ENCODE measurements at places on chromosomes 13 and 19.

GRCh38 chr19:5686326-5686646 lies 3.8 kb upstream of the RPL36 start:
- DNase-seq: peak; percentile 81

- peak; percentile 59 for DNase-seq
These were observed 7.1 kb downstream of the SPRED3 start for GRCh38 chr19:38395381-38396114.

- no peak for DNase-seq
These were observed 34.5 kb upstream of the ATP1A3 start for GRCh38 chr19:42028304-42029216.

GRCh38 chr13:75860935-75861334 lies 224.8 kb downstream of the LMO7 start:
- DNase-seq: no peak

GRCh38 chr13:39401756-39402155 lies 201.2 kb downstream of the LHFPL6 start:
- DNase-seq: no peak

- DNase-seq: no peak
These were observed 54.6 kb downstream of the NAA16 start for GRCh38 chr13:41365631-41366030.

DNA sequence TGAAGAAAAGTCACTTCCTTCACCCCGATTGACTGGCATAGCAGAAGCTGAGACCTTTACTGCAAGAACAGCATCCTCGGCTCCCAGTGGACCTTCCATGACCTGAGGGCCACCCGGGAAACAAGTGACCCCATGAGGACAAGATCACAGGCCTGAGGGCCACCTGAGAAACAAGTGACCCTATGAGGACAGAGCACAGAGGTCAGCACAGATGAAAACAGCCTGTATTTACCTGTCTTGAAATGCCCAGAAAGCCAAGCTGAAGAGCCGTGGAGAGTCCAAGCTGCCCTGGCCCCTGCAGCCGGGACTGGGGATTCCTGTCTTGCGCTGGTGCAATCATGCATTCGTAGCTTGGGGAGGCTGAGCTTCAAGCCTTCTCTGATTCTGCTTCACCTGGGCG lies 114.2 kb upstream of the SPACA7 start:
- DNase-seq: no peak

DNA sequence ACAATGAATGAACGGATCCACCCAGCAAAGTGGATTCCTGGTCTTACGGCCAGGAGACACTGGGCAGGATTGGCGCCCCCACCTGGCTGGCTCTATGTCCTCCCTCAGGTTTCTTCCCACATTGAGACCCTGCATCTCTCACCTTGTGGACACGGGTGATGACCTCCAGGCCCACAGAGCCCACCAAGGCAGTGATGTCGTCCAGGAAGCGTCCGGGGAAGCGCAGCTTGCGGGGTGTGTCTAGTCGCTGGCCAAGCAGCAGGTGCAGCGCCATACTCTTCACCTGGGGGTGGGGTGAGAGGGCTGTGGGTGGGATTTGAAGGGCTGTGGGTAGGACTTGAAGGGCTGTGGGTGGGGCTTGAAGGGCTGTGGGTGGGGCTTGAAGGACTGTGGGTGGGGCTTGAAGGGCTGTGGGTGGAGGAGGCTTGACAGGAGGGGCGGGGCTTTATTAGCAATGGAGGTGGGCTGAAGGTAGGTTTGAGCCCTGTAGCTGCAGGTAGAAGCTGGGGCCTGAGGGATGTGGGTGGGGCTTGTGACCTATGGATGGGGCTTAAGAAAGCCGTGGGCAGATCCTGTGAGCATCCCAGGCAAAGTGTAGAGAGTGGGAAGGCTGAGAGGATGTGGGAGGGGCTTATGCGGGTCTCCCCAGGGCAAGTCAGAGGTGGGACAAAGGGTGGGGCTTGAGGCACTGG lies 12.1 kb upstream of the ANGPTL8 start:
- no peak for DNase-seq

GRCh38 chr13:47680748-47681147 lies 320.3 kb downstream of the SUCLA2 start:
- DNase-seq: no peak

DNA sequence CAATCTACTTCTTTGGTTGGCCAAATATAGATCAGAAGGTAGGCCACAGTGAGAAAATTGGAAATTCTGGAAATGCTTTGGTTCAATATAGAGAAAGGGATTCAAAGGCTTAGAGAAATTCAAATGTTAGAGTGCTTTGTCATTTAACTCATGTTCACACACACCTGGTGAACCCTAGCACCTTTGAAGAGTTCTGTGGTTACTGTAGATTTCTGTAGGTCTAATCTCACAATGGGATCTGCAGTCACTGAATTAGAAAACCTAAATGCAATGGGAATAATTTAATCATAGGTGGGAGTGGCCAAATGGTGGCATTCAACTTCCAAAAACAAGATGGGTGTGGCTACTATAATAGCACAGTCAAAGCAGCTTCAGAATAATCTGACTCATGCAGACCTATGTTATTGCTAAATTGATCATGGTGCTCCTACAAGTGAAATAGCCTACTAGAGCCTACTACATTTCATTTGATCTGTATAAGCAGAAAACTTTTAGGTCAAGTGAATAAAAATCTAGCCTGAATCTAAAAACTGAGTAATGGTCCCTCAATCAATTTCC lies 1152.9 kb downstream of the PCDH9 start:
- no peak for DNase-seq

- no peak for DNase-seq
These were observed 19.8 kb upstream of the SLC25A30 start for GRCh38 chr13:45437947-45438346.

GRCh38 chr13:62280590-62280989 lies 864.9 kb upstream of the PCDH20 start:
- DNase-seq: no peak

- DNase-seq: no peak
These were observed 47.4 kb upstream of the PCDH20 start for GRCh38 chr13:61463024-61463423.

GRCh38 chr13:98456413-98456845 lies 120.5 kb downstream of the STK24 start:
- DNase-seq: no peak

DNA sequence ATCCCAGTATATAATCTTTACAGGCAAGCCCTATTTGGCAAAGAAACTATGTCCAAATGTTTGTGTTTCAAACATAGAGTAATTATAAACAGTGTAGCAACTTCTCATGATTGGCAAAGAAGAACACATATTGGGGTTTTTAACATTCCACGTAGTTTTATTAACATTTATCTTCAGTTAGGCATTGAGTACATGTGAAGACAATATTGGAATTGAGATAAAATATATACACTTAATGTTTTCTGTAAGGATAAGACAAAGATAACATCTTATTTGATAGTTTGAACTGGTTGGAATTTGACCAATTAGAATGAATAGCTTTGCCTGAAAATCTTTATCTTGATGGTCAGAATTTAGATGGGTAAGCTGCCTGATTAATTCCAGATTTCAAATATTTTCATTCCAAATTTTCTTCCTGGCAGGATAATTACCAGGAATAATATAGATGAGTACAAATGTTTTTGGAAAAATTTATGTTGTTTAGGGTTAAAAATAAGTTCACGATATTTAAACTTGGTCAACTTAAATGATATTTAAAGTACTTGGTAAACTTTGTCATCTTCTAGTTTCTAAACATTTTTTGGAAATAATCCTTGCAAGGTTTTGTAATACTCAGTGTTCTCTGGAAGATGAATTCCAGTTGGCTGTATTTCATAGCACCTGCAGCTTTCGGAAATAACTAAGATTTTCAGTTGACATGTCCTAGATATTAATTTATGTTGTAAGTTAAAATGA lies 536.5 kb upstream of the SPRY2 start:
- DNase-seq: no peak

DNA sequence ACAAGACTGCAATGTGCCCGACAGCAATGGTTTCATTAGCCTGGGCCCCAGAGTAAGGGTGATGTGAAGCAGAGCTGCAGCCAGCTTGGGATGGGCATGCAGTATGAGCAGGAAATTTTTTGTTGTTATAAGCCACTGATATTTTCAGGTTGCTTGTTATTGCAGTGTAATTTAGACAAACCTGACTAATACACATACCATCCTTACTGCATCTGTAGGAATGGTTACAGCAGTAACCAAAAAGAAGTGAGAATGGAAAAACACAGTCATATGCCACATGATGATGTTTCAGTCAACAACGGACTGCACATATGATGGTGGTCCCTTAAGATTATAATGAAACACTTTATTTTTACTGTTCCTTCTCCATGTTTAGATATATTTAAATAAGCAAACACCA lies 8.6 kb upstream of the POMP start:
- DNase-seq: no peak

DNA sequence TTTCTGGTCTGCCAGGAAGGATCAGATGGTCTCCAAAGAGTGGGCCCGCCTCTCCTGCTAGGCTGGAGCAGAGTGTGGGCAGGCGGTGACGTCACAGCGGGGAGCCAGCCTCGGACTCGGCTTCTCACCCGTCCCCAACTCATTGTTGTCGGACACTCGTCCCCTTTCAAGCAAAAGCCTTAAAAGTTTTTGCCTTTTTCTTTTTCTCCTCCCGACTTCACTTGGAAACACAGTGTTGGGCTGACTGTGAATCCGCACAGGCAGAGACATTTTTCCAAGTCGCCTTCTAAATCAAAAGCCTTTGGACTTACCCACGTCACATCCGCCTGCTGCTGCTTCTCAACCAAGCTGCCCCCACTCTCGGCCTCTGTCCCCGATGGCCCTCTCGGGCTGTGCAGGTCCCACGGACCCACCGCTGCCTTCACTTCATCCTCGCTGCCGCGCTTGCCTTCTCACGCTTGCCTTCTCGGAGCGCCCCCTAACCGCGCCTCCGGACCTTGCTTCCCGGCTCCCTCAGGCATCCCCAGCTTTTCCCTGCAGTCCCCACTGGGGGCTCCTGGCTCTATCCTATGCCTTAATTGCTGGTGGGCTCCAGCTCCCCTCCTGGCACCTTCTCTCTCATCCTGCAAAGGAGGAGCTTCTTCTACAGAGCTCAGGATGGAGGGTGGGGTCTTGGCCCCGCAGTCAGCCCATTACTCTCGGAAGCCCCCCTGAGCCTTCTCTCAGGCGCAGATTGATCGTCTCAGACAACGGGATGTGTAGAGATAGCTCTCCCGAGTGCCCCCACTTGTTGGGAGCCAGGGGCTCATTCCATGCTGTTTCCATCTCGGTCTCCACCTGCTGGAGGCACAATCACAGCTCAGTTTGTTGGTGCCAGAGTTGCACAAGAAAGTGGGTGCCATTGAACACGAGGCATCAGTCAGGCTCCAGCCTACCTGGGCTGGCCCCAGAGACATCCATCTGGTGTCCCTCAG lies 3.9 kb upstream of the ZNF135 start:
- DNase-seq: no peak

DNA sequence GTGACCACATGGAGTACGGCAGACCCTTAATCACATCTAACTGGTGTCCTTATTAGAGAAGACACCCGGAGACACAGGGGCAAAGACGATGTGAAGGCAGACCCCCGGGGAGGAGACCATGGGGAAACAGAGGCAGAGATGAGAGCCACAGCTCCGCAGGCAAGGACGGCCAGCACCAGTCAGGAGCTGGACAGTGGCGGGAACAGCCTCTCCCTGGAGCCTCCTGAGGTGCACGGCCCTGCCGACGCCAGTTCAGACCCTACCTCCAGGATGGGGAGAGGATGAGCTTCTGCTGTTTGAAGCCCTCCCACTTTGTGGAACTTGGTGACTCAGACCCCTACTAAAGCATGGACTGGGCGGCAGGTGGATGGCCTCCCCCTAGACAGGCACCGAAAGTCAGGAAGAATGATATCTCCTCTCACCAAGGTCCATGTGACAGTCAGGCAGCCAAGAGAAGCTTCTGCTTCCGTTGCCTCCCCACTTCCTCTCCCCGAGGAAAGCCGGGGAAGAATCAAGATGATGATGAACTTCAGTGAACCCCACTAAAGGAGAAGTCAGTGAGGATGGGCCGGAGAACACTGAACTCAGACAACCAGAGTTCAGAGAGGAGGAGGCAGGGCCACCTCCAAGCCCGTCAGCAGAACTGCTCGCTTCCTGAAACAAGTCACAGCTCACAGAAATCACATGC lies 25.4 kb downstream of the RAB20 start:
- no peak for DNase-seq

DNA sequence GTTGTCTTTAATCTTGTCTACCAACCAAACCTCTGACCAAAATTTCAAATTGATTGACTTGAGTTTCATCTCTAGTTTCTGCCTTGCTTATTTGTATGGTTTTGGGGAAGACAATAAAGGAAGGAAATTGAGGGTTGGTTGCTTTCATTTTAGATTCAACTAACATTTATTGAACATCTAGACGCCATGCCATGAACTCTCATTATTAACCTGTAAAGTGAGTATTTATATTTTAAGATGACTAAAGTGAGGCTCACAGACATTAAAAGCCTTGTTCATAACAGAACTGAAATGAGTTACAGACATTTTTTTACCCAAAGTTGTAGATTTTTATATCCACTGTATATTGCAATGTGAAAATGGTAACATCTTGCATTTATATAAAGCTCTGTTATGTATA lies 239.3 kb downstream of the LMO7 start:
- no peak for DNase-seq

GRCh38 chr13:40503966-40504591 lies 162.4 kb downstream of the FOXO1 start:
- DNase-seq: no peak

DNA sequence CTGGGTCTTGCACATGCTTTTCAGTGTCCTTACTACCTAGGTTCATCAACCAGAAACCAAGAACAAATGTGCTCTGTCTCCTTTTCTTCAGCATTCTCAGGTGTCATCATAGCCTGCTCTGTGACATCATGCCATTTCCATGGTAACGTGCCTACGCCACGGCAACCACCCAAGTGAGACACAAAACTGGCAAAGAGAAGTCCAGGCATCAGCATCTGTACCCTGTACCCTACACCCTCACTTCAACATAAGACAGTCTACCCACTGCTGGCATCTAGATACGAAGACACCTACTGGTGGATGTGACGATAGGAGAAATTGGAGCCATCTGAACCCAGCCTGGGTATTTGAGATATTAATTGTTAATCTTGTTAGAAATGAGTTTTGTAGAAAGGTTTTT lies 13.3 kb downstream of the ZC3H4 start:
- DNase-seq: no peak

GRCh38 chr13:110405597-110406450 lies 98.7 kb downstream of the COL4A2 start:
- DNase-seq: no peak

GRCh38 chr13:38045278-38046048 lies 175.9 kb upstream of the TRPC4 start:
- no peak for DNase-seq

DNA sequence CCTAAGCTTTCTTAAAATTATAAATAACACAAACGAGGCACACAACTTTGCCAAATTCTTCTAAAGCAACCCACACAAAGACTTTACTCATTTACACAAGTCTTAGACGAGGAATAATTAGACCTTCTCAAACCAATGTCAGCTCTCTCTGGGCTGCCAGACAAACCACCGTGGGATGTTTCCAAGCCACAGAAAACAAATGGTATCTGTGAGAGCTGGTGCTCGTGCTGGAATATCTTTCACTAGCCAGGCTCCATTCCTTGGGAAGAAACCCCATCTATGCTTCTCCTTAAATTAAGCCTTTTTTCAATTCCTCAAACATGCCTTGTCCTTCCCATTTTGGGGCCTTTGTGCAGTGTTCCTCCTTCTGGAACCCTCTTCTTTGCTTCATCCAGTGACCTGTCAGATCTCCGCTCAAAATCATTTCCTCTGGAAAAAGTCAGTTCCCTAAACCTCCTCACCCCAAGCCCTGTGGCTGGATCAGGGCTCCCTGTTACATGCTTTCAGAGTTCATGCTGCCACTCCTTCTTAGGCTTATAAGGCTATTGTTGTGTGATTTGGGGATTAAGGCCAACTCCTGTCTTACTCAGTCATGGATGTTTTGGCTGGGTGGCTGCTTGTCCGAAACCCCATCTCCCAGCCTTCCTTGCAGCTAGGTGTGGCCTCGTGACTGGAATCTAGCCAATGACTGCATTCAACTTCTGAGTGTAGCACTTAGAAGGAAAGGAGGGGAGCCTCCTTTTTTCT lies 64.2 kb upstream of the GTF2F2 start:
- no peak for DNase-seq
